ENCODE measurements at places on chromosomes 12 and 14.

DNA sequence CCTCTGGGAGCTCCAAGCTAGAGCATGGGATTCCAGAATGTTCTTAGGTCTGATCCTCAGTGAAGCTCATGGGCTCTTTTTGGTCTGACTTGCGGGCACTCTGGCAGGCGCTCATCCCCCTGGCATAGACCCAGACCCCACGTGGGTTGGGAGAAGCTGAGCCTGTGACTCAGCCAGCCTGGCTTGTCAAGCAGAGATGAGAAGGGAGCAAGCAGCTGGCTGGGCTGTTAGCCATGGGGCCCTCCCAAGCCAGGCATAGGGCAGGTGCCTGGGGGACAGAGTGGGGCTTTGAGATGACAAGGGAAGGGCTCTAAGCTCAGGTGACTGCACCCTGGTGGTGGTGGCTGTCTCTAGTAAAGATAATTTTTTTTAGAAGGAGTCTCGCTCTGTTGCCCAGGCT lies 80.3 kb upstream of the NOS1 start:
- no peak for DNase-seq

- peak; percentile 85 for DNase-seq
These were observed 68.9 kb upstream of the NCOR2 start for GRCh38 chr12:124636138-124636978.

DNA sequence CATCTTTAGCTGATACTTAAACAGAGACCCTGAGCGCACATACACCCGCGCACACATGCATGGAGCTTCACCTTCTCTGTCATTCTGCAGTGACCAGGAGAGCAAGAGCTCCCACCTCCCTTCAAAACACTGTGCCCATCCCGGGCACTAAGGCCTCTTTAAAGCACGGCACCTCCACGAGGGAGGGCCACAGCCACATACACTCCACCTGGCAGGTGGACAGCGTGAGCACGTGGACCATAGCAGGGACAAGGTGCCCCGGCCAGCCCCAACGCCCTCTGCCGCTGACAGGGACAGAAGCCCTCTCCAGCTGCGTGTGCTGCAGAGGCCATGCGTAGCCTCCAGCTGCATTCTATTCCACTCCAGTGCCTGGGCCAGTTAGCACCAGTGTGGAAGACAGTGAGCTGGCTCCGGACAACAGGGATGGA lies 5.4 kb downstream of the GAPDH start:
- no peak for DNase-seq

GRCh38 chr12:116370004-116370404 lies 92.5 kb upstream of the MED13L start:
- peak; percentile 94 for DNase-seq

DNA sequence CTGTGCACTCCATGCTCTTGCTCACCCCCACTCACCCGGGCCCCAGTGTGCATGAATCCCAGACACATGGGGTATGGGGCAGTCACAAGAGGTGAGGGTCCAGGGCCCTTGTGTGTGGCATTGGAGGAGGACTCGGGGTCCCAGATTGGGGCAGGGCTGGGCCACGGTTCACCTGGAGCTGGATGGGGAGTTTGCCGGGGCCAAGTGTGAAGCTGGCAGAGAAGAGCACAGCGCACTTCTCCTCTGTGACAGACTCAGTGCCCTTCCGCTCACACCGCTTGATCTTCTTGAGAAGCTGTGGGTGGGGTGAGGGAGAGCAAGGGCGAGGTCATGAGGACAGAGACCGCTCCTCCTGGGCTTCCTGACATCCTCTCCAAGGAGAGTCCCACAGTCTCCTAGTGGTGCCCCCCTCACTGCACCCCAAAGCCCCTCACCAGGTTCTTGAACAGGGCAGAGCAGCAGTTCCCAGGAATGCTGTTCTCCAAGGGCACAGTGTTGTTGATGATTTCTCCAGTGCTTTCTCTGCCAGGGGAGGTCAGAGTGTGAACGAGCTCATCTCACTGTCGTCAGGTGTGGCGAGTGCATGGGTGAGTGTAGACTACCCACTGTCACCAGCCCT lies 6.8 kb downstream of the STAT6 start:
- no peak for DNase-seq

- DNase-seq = no peak
These were observed at the start of gene RNASE12 for GRCh38 chr14:20591235-20591634. TSS of gene RNASE12 (minus strand) at chr14:20591376. CDS start at chr14:20590723, 653 bp downstream.

DNA sequence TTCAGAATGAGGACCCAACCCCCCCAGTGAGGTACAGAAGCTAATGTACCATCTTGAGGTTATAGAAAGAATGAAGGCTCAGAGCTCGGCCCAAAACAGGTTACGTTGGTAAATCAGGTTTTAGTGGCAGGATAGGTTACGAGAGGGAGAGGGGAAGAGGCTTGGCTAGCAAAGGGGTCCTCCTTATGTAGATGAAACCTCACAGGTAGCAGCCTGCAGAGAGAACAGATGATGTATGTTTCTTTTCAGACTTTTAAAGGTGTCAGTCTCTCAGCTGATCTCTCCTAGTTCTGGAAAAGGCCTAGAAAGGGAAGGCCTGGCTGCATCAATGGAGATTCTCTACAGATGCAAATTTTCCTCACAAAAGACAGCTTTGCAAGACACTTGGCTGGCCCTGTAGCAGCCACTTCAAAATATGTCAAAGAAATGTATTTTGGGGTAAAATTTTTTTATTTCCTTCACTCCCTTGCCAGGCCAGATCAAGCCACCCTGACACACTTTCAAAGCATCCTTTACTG lies 71.7 kb upstream of the CPSF6 start:
- no peak for DNase-seq

DNA sequence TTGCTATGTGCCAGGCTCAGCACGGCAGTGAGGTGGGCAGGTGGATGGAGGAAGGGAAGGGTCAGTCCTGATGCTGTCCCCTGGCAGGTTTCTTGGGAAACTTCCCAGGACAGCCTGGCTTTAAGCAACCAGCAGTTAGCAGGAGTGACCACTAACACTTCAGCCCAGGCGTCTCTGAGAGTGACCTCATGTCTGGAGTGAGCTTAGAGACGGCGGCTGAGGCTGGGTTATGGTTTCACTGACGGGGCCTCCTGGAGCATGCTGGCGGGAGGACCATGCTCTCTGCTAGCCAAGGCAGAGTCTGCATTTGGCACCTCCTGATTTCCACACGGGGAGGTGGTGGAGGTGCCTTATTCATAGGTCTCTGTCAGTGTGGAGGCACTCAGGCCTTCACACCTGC lies 2.5 kb downstream of the HHIPL1 start:
- DNase-seq = peak; percentile 39

GRCh38 chr12:73984552-73984951 lies 553.1 kb upstream of the ATXN7L3B start:
- DNase-seq = no peak

- DNase-seq = no peak
These were observed at the start of gene SOAT2 for GRCh38 chr12:53102883-53103807. TSS of gene SOAT2 (plus strand) at chr12:53103486. CDS start at chr12:53103578, 92 bp downstream.

- DNase-seq = peak; percentile 71
These were observed 10.8 kb downstream of the TMEM52B start for GRCh38 chr12:10189653-10190052.

DNA sequence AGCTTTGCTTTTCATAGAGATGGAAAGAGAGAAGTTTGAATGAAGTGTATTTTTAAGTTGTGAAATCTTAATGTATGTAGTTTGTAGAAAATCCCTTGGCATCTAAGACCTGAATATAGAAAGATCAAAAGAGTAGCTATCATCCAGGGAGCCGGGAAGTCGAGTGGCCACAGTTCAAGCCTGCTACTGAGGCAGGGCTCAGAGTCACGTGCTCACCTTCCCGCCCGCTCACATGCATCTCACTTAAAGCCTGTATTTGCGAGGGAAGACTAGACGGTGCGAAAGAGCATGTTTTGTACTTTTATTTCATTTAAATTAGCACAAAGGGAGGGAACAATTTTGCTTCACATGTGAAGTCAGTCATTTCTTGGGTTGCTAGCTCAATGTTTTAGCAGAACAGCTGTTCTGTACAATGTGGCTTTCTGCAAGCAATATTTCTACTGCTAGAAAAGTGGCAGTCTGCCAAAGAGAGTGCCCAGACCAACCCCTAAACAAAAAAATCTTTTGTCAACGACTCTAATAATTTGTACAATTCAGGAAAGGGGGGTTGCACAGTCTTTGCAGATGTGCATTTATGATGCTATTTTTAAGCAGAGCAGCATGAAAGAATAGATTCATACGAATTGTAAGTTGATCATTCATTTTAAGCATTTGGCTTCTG lies 290.7 kb downstream of the NPAS3 start:
- DNase-seq = no peak

Measured in amniotic epithelial cell (primary cell).